ENCODE measurements at places on chromosomes 7 and 10. TPM values are rescaled to one million over a fixed set of nuclear protein-coding genes. Genes with fewer than 3 reads are reported as not detected.

The RHBDD2 gene
- 35.5 TPM for total RNA-seq

The INA gene
- not detected for total RNA-seq

The SMKR1 gene
- not detected for total RNA-seq

The STEAP4 gene
- 2.9 TPM for total RNA-seq

The PTPN20 gene
- not detected for total RNA-seq

The TEX36 gene
- not detected for total RNA-seq

The OPALIN gene
- not detected for total RNA-seq

The TASOR2 gene
- 96.4 TPM for total RNA-seq

The TMEM196 gene
- total RNA-seq: not detected

DNA sequence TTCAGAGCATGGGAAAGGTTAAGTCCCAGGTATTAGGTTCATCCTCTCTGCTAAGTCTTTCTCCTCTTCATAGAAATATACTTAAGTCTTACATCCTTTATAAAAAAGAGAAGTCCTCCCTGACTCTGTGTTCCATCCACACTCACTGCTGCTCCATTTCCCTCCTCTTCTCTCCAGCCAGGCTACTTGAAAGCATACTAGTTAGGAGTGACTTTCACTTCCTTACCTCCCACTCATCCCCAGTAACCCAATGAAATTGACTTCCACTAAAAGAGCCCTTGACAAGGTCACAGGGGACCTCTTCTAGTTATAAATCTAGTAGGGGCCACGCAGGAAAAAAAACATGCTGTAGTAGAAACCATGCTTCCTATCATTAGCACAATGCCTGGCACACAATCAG is 133.1 kb upstream of the AGK start:
- no peak for DNase-seq

- no peak for DNase-seq
These were observed 35.7 kb downstream of the CCDC7 start for GRCh38 chr10:32481606-32482005.

DNA sequence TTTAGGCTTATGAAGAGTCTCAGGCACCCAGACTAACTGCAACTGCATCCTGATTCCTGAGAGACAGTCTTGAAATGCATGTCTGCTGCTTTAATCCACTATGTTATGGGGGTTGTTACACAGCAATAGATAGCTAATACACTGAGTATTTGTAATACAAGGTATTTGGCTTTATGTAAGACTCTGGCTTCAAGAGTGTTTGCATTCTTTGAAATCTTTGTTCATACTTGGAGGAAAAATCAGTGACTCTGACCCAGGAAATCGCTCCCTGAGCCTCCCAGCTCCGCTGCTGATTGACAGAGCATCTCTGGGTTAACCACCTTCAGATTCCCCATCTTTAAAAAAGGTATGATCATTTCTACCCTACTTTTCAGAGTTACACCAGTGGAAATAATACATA is 133.9 kb downstream of the MTPAP start:
- no peak for DNase-seq

DNA sequence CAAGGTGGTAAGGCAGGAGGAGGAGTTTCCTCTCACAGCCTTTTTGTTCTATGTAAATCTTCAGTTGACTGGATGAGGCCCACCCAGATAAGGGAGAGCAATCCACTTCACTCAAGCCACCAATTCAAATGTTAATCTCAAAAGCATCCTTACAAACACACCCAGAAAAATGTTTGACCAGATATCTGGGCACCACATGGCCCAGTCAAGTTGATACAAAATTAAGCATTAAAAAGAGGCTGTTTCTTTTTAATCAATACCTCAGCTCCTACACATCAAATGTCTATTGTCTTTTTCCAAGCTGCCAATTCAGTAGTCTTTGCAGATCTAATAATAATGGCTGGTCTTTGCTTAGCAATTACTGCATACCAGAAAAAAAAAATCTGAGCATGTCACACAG is 18.0 kb upstream of the LYZL1 start:
- no peak for DNase-seq

DNA sequence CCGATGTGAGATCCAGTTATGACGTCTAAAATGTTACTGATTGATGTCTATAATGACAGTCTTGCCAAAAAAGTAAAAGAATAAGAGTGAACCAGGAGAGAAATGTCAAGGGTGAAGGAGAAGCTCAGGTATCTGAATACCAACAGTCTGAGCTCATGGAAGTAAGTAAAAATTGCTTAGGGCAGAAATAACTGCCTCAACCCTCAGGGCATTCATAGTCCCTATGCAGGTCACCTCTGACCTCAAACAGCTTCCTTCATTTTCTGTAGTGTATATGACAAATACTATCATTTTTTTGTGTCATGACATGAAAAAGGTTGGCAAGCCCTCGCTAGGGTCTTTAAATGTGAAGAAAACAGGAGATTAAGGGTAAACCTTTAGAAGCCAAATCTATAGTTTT is 41.0 kb upstream of the MRPS16 start:
- DNase-seq: no peak

GRCh38 chr10:67925449-67926005 is 41.1 kb downstream of the SIRT1 start:
- no peak for DNase-seq

DNA sequence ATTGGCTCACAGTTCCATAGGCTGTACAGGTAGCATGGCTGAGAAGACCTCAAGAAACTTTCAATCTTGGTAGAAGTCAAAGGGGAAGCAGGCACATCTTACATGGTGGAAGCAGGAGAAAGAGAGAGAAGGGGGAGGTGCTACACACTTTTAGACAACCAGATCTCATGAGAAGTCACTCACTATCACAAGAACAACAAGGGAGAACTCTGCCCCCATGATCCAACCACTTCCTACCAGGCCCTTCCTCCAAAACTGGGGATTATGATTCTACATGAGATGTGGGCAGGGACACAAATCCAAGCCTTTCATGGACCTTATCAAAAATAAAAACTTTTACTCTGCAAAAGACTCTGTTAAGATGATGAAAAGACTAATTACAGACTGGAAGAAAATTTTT is 183.2 kb upstream of the TRIM24 start:
- DNase-seq: no peak

GRCh38 chr10:75662715-75663114 is 231.3 kb downstream of the LRMDA start:
- DNase-seq: no peak

DNA sequence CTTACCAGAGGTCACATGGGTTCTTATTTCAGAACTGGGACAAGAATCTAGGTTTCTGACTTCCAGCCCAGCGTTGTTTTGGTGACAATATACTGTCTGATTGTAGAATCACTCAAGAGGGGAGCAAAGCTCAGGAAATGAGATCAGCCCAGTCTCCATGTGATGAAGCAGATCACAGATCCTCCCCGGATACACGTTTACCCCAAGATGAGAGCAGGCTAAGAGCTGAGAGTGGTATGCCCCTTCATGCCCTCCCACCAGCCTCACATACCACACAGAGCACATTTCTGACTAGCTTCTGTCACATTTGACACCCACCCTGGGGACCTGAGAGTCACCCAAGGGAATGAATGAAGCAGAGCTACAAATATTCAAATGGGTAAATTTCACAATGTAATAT is 27.1 kb upstream of the PRKCQ start:
- DNase-seq: no peak

GRCh38 chr7:44498230-44498954 is 7.9 kb upstream of the NUDCD3 start:
- no peak for DNase-seq

- DNase-seq: peak; percentile 71
These were observed 19.6 kb downstream of the NUDT1 start for GRCh38 chr7:2261611-2262010.

DNA sequence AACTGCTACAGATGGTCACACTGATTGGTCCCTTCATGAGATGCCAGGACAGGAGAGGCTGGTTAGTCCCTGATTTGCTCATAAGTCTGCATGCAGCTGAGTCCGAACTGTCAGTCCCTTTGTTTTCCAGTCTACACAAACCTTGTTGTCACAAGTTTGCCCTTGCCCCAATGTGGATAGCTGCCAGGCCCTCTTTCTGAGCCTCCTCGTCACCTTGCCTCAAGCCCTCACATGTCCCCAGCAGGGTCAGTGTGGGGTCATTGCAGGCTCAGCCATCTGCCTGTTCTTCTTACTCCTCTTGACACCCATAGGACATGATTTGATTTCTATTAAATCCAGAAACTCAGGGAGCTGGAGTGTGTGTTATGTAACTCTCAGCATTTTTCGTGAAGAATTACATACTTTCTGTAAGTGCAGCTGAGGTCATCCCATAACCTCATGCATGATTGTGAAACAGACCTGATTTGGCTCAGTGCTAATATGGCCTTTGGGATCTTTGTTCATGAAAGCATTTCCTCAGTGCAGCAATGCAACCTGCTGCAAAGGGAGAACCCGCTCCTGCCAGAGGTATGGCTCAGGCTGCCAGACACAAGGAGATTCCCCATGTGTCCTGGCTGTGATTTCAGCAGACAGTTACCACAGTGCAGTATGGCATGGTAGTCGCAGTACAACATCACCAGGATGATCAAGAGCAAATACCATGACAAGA is 70.0 kb upstream of the ZMIZ2 start:
- DNase-seq: no peak

- no peak for DNase-seq
These were observed 14.0 kb upstream of the EIF5AL1 start for GRCh38 chr10:79498291-79498829.

DNA sequence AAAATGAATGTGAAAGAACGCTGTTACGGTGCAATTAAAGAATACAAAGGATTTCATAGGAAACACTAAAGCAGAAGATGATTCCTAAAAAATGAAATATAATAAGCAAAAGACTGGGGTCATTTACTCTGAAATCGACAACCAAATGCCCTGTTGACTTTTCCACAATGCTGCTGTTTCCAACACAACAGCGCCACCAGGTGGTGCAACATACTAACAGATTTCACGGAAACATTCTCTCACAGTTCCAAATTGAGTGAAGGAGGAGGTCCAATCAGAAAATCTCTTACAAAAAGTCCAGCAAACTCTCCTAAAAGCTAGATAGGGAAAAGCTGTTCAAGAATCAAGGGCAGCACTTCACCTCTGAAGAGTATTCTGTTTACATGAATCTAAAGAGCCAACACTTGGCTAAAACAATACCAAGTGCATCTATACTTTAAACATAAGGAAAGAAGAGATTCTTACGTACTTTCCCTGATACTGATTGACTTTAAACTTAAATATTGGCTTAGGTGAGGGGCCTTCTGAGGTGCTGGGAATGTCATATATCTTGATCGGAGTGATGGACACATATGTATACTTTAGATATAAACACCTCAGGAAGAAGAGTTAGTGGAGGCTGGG is 55.9 kb downstream of the UPF2 start:
- DNase-seq: peak; percentile 91

DNA sequence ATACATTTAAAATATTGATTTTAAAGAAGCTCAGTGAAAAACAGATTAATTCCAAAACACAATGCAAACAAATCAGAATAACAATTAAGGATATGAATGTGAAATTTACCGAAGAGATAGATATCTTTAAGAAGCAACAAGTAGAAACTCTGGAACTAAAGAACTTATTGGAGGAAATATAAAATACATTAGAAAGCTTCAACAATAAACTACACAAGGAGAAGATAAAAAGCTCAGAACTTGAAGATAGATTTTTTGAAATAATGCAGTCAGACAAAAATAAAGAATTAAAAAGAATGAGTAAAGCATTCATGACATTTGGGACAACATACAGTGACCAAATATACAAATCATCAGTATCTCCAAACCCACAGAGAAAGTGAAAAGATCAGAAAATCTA is 43.2 kb downstream of the HIBADH start:
- no peak for DNase-seq

GRCh38 chr10:8296090-8296733 is 241.7 kb downstream of the GATA3 start:
- DNase-seq: no peak

Measured in Peyer's patch (tissue), 4 donors.